Hair follicle dermal papilla cell (primary cell): ENCODE measurements at places on chromosomes 1 and 21. TPM values are rescaled to one million over a fixed set of nuclear protein-coding genes. Genes with fewer than 3 reads are reported as not detected.

Gene LEPR
- total RNA-seq = 13.4 and 19.6 TPM in 2 replicates

Gene ARHGEF11
- total RNA-seq = 52.0 and 70.6 TPM in 2 replicates

Gene EFNA3
- total RNA-seq = 0.81 and 0.97 TPM in 2 replicates

Gene RAVER2
- total RNA-seq = 11.2 and 16.6 TPM in 2 replicates

Gene ADCY10
- total RNA-seq = under 0.01 TPM in 1 of 2 replicates, not detected in the other
